ENCODE measurements at places on chromosomes 5 and 9.

DNA sequence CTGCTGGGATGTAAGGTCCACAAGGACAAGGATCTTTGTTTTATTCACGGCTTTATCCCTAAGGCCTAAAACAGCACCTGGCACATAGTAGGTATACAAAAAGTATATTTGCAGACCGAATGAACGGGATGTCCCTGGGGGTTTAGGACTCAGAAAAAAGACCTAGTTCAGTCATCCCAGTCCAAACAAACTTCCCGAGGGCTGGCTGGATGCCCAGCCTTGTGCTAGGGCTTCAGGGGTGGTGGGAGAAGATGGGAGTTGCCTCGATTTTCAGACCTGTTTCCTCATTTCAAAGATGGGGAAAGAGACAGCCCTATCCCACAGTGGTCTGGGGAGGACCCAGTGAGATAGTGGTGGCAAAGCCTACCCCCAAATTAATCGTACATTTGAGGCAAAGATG lies 3.0 kb upstream of the PROB1 start:
- DNase-seq = no peak

GRCh38 chr9:91039125-91039834 lies 237.7 kb downstream of the SYK start:
- no peak for DNase-seq

GRCh38 chr5:141521244-141521781 lies 32.4 kb downstream of the PCDHGC5 start:
- no peak for DNase-seq

DNA sequence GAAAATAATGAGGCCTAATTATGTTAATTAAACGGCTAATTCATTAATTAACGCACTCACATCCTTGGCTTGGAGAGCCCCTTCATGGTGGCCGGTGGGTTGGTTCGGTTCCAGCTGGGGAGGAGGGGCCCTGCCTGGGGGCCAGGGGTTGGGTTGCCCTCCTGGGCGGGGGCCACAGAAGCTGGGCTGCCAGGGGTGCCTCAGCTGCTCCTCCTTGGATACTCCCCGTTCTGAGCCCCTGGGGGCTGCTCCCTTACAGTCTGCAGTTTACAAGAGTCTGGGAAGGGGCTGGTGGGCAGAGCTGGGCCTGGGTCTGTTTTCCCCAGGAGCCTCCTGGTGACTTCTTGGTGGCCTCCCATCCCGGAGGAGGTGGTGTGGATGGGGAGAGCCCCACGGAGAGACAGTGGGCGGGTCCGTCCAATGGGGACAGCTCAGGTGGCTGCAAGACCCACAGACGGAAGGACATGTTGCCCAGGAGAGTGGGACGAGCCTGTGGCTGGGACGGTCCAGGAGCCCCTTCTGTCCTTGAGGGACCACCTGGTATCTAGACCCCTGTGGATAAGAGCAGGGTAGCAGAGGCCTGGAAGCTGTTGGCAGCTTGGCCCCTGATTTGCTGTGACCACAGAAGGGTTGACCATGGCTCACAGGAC lies 277.5 kb downstream of the PBX3 start:
- DNase-seq = no peak

DNA sequence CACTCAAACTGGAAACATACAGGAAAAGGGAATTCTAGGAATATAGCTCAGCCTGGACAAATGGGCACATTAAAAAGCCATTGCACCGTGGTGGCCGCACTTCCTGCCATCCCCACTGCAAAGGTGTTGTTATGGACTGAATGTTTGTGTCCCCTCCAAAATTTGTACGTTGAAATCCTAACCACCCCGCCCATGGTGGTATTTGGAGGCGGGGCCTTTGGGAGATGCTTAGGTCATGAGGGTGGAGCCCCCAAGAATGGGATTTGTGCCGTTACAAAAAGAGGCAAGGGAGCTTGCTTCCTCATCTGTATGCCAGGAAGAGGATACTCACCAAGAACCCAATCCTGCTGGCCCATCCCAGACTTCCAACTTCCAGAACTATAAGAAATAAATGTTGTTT lies 1.1 kb upstream of the CMBL start:
- no peak for DNase-seq

DNA sequence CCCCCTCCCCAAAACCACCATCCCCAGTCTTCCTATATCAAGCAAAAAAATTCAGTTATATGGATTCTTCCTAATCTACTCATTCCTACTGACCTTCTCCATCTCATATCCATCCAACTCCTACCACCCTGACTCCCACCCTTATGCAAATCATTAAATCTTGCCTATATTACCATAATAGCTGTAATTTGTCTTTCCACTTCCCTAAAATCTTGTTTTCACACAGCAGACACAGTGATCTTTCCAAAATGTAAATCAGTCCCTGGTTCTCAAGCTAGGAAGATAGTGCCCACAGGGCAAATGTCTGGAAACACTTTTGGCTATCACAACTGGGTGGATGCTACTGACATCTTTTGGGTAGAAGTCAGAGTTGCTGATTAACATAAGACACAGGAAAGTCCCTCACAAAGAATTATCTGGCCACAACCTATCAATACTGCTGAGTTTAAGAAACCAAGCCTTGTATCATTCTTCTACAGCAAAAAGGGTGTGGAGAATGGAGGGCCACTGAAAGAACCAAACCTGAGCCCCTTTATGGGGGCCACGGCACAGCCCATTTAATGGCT lies 1.4 kb downstream of the SRA1 start:
- DNase-seq = no peak
